Daoy (cell line): ENCODE measurements at places on chromosomes 6 and 20. TPM values are rescaled to one million over a fixed set of nuclear protein-coding genes. Genes with fewer than 3 reads are reported as not detected.

DNA sequence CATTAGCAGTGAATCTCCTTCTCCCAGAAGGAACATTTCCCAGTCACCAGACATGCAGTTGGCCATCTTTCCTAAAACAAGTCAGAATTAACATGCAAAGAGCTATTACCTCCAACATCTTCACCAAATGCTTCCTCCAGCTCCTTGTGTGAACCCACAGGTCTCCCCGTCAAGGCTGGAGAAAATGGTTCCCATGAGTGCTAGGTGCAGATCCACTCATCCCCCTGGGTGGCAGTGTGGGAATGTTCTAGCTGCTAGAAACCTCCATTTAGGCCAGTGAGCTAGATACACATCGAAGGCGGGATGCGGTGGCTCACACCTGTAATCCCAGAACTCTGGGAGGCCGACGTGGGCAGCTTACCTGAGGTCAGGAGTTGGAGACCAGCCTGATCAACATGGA is 603.9 kb upstream of the SLC35B3 start:
- peak; percentile 54 for DNase-seq

- DNase-seq: peak; percentile 14
Measured at GRCh38 chr6:107576852-107577251, 86.9 kb downstream of the SOBP start.

DNA sequence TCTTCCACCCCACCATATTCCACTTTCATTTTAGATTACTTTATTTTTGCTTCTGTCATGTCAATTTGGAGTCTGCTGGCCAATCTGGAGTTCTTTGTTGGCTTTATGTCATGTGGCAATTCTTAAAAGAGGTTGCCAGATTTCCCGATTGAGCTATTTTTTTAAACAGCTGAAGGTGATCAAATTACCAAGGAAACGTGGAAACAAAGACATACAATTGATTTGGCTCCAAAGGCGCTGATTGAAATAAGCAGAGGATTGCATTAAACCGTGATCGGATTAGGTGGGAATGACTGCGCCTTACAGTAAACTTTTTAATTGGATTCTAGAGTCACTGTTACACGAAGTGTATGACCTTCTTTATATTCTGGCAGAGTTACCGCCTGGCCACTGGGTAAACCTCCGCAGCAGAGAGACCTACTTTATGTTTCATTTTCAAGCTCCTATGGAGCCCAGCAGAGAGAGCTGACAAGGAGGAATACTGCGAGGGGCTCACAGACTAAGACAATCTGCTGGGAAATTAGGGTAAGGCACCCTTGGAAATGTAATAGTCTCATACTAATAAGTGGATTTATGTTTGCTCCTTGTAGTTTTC is 37.9 kb downstream of the SIM1 start:
- DNase-seq: no peak

Gene RFX6
- not detected in 2 replicates for total RNA-seq

GRCh38 chr6:146911635-146912215 is 292.5 kb upstream of the STXBP5 start:
- DNase-seq: no peak

GRCh38 chr6:130259557-130259956 is 36.8 kb upstream of the SAMD3 start:
- no peak for DNase-seq

Gene PLCB4
- total RNA-seq: 0.54 and 3.7 TPM in 2 replicates
